CD4-positive, alpha-beta T cell treated with Interleukin-12 subunit alpha and Interleukin-12 subunit beta, for 1 hour (primary cell): ENCODE measurements at places on chromosomes 4 and X.

- DNase-seq, result no peak
Measured at GRCh38 chr4:100248476-100248875, 58.2 kb upstream of the DDIT4L start.

DNA sequence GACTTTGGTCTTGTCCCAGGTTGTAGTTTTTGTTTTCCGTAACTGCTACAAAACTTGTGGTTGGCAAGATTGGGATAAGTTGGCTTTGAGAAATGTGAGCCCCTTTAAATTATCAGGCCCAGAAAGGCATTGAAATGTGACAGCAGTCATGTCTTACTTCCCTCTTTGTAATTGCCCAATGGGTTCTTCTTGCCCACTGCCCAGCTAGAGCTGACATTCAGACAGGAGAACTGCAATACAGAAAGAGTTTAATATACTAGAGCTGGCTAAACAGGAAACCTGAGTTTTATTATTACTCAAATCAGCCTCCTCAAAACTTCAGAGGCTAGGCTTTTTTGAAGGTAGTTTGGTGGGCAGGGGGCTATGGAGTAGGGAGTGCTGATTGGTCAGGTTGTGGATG, 288.3 kb downstream of the ZNF674 start:
- DNase-seq, result no peak

DNA sequence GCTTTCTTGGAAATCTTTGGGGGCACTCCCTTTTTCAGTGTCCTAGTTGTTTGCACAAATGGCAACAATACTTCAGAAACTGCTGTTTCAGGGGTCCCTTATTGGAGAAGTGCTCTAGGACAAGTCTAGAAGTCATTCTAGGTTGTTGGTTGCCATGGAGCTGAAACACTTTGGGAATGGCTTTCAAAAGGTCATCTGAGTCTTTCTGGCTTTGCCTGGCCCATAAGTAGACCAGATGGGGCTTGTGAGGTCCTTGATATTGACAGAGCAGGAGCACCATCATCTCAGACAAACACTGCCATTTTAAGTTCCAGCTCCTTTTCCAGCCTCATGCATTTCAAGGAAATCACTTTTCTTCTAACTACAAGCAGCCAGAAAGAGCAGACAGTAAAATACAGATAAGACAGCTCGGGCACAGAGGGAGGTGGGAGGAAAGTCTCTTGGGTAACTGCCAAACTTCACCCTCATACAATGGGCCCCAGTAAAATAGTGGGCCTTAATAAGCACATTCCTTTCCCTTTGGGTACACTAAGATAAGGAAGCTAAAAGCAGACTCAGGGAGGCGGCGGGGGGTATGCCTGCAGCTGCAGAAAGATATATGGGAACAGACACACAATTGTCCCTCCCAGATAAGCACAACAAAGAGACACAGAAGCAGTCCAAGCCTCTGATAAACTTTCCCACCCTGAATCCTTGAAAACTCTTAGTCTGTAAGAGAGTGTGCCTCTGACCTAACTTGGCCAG, 8.5 kb upstream of the NXF3 start:
- no peak for DNase-seq

DNA sequence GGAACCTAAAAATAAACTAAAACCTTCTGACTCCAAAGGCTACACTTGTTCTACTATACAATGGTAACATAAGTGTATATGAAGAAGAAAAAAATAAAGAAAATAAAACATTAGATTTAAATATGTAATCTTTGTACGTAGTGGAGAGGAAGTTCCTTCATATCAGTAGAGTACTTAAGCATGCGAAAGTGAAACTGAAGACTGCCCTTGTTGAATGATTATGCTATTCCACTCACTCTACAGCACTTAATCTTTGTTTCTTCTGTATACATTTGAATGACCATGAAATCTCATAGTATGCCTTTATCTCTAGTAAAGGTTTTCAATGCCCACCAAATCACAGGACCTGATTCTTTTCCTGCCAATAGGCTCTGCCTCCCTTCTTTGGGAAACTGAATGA, 78.9 kb downstream of the NDST3 start:
- DNase-seq, result no peak

- no peak for DNase-seq
Measured at GRCh38 chrX:18129690-18130089, 91.0 kb downstream of the BEND2 start.

- DNase-seq, result no peak
Measured at GRCh38 chrX:118726887-118727685, at the start of gene IL13RA1. Gene IL13RA1 (plus strand): TSS chrX:118727606. CDS start chrX:118727639, 33 bp downstream.

DNA sequence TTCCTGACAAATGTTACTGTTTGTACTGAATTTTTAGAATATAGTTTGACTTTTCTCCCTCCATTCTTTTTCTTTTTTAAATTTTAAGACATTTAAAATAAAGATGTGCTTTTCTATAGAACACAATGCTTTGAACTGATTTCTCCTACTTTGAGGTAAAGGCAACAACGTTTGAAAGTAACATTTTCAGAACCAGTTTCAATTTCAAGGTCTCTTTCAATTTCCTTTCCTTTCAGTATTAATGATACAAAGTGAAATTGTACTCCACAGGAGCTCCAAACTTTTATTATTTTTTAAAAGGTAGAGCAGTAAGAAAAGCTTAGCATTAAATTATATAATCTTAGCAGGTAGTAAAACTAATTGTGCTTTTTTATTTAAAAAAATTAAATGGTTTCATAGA, 54.9 kb downstream of the NDST4 start:
- DNase-seq, result no peak

DNA sequence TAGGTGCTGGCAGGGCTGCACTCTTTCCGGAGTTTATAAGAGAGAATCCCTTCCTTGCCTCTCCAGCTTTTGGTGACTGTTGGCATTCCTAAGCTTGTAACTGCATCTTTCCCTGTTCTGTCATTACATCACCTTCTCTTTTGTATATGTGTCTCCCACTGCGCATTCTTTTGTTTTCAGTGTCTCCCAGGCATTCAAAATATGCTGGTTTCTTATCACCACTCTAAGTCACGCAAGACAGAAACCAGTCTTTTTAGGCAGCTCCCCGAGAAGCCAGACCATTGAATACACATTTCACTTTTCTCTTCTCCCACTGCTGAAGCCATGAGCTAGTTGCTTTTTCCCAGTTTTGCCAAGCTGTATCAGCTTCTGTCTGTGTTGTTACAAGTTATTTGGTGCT, 71.0 kb downstream of the LAS1L start:
- no peak for DNase-seq
